ENCODE measurements at places on chromosomes 2 and 18.

GRCh38 chr18:41744421-41745030, 210.5 kb upstream of the PIK3C3 start:
- no peak for DNase-seq

DNA sequence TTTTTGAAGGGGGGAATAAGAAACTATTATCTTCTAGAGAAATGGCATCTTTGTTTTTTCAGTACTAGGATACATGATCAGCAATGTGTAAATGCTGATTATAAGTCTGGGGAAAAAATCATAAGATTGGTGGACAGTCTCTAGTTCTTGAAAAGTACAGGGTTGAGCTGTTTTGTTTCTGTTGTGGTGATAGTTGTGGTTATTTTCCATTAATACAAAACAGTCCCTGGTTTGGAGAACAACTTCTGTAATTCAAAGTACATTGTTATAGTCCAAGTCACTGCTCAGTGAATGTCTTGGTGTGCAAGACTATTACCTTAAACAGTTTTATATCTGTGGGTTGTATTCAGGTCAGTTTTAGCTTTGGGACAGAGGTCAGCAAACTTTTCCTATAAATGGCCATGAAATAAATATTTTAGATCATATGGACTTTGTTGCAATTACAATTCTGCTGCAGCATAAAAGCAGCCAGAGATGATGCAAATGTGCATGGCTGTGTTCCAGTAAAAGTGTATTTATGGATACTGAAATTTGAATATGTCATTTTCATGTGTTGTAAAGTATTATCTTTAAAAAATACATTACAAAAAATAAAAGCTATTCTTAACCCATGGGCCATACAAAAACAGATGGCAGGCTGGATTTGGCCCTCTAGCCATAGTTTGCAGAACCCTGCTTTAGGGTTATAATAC, 111.0 kb downstream of the CERS6 start:
- DNase-seq, result no peak

- DNase-seq, result no peak
These were observed 165.3 kb downstream of the GALNT1 start for GRCh38 chr18:35746826-35747339.

DNA sequence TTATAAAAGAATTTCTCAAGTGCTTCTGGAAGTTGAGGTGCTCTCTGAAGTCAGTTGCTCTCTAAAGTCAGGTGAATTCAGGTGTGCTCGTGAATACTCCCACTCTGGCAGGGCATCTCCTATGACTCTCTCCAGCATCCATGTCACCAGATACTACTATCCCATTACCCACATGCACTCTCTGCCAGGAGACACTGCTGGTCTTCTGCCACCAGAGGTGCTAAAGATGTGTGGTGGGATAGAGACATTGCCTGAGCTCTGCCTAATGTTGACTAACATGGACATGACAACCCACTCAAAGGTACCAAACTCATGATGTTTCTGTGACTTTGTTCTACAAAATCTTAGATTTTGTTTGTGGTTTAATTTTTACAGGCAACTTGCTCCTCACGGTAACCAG, 106.4 kb upstream of the HNRNPA3 start:
- DNase-seq, result no peak

GRCh38 chr18:57727952-57728807, 74.9 kb downstream of the ATP8B1 start:
- no peak for DNase-seq

- no peak for DNase-seq
These were observed 29.8 kb upstream of the POMC start for GRCh38 chr2:25198209-25198525.

Data from H1 (cell line).